AML-193 (cell line): ENCODE measurements at places on chromosomes 2 and 18.

DNA sequence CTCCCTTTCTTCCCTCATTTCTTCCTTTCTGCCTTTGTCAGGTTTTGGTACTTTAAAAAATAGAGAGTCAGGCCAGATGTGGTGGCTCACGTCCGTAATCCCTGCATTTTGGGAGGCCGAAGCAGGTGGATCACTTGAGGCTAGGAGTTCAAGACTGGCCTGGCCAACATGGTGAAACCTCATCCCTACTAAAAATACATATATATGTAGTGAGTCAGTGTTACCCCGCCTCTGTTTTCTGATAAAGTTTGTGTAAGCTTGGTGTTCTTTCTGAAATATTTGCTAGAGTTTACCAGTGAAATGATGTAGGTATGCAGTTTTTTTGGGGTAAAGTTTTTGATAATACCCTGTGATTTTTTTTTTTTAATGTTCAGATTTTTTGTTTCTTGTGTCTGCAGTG, 58.8 kb downstream of the DGKD start:
- no peak for DNase-seq

GRCh38 chr18:78965260-78965659, 14.4 kb upstream of the SALL3 start:
- no peak for DNase-seq

DNA sequence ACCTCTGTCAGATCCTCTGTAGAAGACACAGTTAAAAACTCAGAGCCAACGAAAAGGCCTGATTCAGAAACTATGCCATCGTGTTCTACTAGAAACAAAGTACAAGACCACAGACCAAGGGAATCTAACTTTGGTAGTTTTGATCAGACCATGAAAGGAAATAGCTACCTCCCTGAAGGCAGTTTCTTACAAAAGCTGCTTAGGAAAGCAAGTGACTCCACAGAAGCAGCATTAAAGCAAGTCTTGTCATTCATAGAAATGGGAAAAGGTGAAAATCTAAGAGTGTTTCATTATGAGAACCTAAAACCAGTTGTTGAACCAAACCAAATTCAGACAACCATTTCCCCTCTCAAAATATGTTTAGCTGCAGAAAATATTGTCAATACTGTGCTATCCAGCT, 58.2 kb downstream of the FSIP2 start:
- DNase-seq, result no peak

GRCh38 chr2:219234331-219234730, 4.7 kb downstream of the ANKZF1 start:
- no peak for DNase-seq
